ENCODE measurements at places on chromosomes 13 and 19.
A peak's percentile ranks its signal among the peaks of the same experiment; 100 is the strongest.

GRCh38 chr13:106246666-106247188, 288.7 kb downstream of the EFNB2 start:
- no peak for DNase-seq

GRCh38 chr13:107867701-107868661, 347.4 kb downstream of the LIG4 start:
- DNase-seq = peak; percentile 65

DNA sequence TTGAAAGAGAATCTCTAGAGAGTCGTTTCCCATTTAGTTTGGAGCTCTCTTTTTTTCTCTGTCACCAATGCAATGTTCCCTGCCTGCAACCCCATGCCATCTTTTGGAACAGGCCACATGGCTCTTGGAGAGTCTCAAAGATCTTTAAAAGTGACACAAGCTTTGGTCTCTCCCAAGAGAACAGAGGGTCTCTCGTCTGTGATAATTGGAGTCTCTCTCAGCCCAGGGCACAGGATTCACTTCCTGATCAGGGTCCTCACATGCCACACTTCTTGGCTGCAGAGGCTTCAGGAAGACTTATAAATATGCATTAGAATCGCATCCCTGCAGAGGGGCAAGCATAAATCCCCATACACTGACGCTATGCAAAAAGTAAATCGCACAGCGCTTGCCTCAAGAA, 240.5 kb downstream of the IRS2 start:
- DNase-seq = no peak

GRCh38 chr19:11887611-11888531, at the start of gene ZNF69:
TSS of gene ZNF69 (plus strand) at chr19:11887782. CDS start at chr19:11887924, 142 bp downstream.
- peak; percentile 80 for DNase-seq

GRCh38 chr19:55492362-55492944, 4.2 kb downstream of the SSC5D start:
- peak; percentile 74 for DNase-seq

- no peak for DNase-seq
These were observed 70.0 kb downstream of the SPATA13 start for GRCh38 chr13:24230428-24231072.

DNA sequence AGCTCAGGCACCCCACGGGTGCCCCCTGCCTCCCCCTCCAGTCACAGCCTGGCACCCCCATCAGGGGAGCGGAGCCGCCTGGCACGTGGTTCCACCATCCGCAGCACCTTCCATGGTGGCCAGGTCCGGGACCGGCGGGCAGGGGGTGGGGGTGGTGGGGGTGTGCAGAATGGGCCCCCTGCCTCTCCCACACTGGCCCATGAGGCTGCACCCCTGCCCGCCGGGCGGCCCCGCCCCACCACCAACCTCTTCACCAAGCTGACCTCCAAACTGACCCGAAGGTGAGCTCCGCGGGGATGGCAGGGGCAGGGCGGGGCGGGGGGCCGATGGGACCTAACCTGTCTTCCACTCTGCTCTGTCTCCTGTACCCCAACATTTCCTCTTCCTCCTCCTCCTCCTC, 25.0 kb downstream of the CKM start:
- no peak for DNase-seq

GRCh38 chr19:8336072-8336569, 6.9 kb downstream of the KANK3 start:
- DNase-seq = peak; percentile 84

GRCh38 chr13:81597101-81597500, 1256.2 kb upstream of the SPRY2 start:
- no peak for DNase-seq

GRCh38 chr13:24161010-24161775, 673 bp downstream of the SPATA13 start:
- DNase-seq = peak; percentile 85

DNA sequence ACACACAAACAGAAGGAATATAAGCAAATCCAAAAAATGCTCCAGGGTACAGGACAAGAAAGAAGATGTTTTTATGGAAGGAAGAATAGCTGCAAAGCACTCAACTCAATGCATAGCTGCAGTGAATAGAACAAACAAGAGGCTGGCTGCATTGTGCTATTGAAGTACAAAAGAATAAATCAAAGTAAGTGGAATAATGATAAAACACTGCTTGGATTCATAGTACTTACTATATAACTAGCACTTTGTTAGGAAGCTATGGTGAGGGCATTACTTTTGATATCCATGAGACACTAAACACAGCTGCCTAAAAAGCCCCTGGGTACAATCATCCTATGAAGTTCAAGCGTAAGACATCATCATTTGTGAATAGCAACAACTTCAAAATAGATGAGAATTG, 350.1 kb downstream of the PCDH9 start:
- no peak for DNase-seq

- no peak for DNase-seq
These were observed 61.5 kb upstream of the SLC15A1 start for GRCh38 chr13:98813993-98814392.

GRCh38 chr19:14409146-14410023, 9.8 kb downstream of the DDX39A start:
- no peak for DNase-seq

DNA sequence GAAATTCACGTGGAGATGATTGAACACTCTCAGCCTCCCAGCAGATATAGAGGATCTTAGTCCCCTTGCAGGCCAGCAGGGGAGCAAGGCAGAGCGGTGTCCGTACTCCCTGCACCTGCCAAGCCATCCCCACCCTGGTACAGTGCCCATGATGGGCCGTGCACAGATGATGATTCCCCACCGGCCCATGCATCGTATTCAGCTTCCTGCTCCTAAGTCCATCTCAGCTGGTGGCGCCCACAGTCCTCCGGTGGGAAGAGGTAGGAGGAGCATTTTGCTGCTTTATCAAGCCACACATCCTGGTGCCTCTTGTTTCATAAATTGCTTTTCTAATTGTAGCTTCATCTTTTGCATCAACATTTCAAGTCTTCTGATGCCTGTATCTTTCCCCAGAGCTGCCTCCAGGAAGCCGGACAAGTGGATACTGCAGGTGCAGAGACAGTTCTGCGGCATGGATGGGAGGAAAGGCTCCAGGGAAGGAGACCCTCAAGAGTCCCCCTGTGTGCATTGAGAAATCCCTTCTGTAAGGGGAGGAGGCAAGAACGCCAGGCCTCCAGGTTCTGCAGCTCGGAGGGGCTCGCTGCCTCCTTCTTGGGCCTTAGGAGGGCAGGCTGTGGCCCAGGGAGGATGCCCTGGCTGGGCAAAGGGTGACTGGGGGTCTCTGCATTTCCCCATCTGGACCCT, 55.3 kb downstream of the F2RL3 start:
- DNase-seq = no peak

Measured in DMS53 (cell line).